ENCODE measurements at places on chromosomes 4 and X.

DNA sequence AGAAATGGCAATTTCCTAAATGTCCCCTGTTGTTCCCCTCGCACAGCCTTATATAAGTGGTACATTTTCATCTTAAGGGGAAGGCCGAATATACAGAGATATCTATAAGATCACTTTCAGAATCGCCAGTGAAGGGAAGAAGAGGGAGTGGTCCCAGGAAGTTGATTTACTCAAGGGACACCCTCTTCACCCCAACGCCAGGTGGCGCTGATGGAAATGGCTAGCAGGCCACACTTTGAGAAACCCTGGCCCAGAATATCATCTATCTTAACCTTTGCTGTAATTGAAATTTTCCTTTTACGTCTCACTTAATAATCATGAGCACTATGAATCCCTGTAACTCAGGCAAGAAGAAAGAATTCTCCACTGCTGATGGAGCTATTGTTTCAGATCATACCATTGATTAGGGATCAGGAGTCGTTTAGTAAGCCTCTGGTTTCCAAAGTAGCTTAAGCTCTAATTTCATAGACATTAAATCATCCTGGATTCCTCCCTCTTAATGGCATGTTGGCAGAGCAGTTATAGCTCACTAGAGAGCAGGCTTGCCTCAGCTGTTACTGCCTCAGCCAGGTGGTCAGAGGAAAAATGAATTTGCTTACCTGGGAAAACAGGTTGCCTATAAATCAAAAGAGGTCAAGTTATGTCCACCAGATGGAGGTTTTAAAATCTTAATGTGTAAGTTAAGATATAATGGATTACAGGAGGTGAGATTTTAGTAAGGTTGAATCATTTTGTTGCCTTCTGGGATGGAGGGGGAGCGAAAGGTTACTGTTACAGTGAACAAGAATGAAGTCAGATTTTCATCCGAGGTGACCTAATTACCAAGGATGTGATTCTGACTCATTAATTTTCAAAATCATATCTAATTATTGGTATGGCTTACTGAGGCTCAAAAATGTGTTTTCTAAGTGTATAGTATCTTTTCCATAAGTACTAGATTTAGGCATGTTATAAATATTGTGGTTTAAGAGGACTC, 941.2 kb upstream of the TENM3 start:
- DNase-seq: no peak

GRCh38 chr4:70364002-70364401, 3.4 kb downstream of the SMR3A start:
- DNase-seq: no peak

GRCh38 chr4:162847945-162848549, 318.6 kb downstream of the NAF1 start:
- no peak for DNase-seq

DNA sequence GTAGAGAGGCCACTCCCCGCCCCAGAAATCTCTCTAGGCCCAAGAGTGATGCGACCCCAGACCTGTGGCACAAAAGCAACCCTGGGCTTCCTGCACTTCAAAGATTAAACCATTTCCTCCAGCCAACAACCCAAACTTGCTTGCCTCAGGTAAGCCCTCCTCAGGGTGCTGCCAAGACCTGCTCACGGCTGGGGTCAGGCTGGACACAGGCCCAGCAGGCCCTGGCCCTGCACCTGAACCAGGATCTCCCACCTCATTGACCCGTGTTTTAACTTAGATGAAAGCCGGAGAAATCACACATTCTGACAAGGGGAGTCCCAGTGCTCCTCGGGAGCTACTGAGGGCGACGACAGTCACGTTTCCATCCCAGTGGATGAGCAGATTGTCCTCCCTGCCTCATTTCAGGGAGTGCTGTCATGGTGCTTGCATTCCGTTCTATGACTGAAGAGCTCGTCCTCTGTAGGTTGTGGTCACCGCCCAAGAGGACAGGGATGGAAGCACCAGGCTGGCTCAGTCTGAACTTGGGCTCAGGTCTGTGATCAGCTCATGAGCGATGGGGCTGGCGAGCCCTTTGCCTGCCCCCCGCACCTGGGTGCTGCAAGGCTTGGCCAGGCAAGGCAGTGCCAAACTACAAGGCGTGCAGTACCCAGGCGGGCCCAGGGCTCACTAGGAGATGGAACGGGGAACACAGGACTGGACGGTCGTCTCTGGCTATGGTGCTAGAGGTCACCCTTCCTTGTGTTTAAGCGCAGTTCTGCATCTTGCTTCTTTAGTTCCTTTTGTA, 25.9 kb downstream of the WDR1 start:
- no peak for DNase-seq

DNA sequence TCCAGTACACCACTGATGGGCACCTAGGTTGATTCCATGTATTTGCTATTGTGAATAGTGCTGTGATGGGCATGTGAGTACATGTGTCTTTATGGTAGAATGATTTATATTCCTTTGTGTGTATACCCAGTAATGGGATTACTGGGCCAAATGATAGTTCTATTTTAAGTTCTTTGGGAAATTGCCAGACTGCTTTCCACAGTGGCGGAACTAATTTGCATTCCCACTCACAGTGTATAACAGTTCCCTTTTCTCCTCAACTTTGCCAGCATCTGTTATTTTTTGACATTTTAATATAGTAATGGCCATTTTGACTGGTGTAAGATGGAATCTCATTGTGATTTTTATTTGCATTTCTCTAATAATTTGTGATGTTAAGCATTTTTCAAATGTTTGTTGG, 25.9 kb downstream of the CC2D2A start:
- DNase-seq: no peak

DNA sequence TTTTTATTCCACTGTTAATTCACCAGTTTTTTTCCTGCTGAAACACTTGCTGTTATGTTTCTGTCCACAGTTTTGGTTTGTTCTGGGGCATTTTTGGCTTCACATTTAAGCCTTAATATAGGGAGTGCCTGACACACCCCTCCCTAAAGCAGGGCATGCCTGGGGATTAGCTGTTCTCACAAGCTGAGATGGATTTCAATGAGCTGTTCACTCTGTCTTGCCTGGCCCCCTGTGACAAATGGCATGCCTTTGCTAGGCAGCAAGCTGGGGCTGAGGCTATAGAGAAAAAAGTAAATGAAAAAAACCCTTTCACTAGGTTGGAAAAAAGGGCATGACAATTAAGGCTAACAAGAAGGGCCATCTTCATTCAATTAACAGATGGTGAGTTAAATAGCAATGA, 22.4 kb downstream of the LPAR4 start:
- DNase-seq: no peak

DNA sequence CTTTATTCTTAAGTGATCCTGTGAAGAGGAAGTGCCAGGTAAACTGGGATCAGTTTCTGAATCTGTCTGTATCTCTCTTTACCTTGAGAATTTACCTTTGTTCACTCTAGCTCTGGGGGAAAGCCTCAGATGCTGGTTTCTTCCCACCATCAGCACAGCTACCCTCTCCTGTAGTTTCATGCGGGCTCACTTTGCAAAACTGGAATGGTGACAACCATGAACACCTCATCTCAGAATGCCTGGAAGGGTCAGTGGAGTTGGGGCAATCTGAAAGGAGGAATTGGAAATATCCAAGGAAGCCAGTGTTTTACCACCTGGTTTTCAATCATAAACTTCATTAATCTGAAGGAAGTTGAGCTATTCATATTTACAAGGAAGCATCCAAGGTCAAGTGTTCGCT, 30.8 kb upstream of the DCX start:
- no peak for DNase-seq

GRCh38 chr4:53101191-53101581, 239.1 kb downstream of the RASL11B start:
- no peak for DNase-seq

GRCh38 chr4:140138428-140138827, 15.6 kb downstream of the MAML3 start:
- no peak for DNase-seq

DNA sequence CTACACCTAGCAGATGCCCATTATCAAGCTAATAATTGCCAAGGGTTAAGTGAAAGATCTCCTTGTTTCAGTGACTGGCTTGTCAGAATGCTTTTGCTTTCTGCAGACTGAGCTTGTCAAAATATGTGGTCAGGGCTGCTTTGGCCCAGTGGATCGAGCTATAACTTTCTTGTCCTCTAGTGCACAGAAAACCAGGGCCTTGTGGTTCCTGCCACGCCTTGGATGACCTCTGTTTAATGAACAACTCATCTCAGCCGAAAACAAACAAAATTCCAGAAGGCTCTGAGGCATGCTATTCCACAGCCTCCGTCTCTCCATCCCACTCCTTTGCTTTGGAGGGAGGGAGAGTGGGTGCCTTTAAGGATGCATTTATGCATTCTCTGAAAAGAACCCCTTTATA, 11.3 kb downstream of the EVC start:
- no peak for DNase-seq

GRCh38 chrX:150477371-150477770, 91.0 kb upstream of the MTM1 start:
- no peak for DNase-seq

DNA sequence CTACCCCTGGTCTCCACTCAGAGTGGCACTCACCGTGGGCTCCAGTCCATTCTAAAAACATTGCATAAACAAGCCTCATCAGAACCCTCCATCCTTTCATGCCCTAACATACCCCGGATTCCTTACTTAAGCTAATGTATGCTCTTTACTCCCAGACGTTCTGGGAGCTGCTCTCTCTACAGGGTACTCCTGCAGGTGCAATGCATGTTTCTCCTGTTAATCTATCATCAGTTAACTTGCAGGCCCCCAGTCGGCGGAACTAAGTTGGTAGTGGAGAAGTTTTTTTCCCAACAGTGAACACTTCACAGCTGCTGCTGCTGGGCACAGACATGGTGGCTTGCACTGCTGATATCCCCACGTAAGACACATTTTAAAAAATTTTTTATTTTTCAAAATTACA, 161.6 kb upstream of the FAT1 start:
- DNase-seq: no peak

GRCh38 chr4:154292589-154292988, 199.0 kb downstream of the DCHS2 start:
- no peak for DNase-seq

- no peak for DNase-seq
Measured at GRCh38 chrX:10169175-10169574, 12.4 kb downstream of the CLCN4 start.

DNA sequence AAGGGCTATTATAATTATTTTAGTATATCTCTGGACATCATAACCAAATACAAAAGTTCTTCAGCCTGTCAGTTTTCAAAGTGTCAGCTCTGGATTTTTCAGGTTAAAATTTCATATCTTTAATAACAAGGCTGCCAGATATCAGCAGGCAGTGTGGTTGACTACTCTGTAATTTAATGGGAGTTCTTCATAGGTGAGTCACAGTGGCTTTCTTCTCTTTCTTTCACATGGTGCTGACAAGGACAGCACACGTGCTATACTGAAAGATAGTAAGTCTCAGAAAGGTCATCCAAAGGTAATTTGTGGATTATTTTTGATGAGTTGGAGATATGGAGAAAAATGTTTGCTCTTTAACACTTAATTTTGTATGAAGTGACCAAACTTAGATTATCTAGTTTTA, 43.2 kb downstream of the GALNT7 start:
- DNase-seq: no peak

DNA sequence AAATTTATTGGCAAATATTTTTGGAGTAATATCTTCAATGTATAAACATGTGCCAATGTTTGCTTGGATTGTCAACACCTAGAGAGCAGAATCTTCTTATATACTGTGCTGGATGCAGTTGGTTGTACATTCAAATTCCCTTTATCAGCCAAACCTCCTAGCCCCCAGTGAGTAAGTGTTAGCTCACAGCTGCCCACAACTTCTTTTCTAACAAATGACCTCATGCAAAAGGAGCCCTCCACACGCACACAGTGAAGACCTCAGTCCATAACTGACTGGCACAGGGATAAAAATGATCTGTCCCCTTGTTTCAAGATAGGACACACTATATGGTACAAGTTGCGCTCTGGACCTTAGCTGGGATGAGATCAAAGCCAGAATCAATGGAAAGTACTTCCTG, 458.0 kb upstream of the NWD2 start:
- no peak for DNase-seq

- DNase-seq: no peak
Measured at GRCh38 chr4:150589157-150589556, 7.2 kb downstream of the MAB21L2 start.

DNA sequence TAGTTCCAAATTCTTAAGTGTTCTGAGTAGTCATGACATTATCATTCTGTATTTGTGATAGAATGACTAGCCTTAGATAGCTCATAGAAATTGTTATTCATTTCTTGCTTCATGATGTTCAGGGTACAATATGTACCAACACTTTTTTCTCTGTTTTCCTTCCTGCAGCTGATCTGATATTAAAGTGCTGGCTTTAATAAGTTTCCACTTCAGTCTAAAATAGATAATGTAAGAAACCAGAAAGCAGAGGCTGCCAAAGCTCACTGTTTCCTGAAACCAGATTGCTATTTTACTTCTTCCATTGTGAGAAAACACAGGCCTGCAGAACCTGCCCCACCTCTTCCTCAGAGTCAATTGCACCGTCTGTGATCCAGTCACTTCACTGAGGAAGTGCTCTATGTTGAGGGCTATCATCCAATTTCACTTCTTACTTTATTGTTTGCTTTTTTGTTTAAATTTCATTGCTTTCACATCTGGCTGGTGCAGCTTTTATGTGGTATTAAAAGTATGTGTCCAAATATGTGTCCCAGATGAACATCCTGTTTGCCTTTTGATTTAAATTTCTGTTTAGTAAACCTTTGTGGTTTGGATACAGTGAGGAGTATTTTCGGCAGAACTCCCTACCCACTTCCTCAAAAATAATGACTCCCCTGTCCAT, 652.1 kb downstream of the ANKRD50 start:
- DNase-seq: no peak

- no peak for DNase-seq
Measured at GRCh38 chr4:7559741-7560395, 125.1 kb upstream of the PSAPL1 start.

GRCh38 chr4:26953770-26954423, 93.3 kb downstream of the STIM2 start:
- no peak for DNase-seq

DNA sequence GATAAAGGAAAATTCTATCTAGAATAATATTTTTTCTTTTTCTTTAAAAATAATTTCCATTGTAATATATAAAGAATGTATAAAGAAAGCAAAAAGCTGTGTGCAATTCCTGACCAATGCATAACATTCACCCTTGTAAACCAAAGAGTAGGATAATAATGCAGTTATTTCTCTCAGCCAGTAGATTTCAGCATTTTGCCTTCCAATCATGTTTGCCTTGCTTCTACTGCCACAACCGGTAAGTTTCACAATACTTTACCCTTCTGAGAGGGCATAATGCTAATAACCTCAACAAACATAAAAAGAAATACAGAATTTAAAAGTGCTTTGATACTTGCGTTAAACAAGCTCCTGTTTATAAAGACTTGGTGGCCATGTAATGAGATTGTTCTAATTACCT, 59.9 kb downstream of the CHIC2 start:
- no peak for DNase-seq

All from T follicular helper cell (primary cell).